ENCODE measurements at places on chromosomes 4 and X.

DNA sequence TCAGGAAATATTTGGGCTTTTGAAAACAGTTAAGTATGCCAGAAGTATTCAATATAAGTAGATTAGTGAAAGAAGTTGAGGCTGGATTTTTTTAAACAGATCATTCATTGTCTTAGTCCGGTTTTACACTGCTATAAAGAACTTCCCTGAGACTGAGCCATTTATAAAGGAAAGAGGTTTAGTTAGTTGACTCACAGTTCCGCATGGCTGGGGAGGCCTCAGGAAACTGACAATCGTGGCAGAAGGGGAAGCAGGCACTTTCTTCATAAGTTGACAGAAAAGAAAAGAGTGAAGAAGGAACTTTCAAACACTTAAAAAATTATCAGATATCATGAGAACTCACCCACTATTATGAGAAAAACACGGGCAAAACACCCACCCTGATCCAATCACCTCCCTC, 31.1 kb upstream of the CYLC1 start:
- no peak for DNase-seq

- no peak for DNase-seq
These were observed 940 bp upstream of the DCTD start for GRCh38 chr4:182918044-182918607.

GRCh38 chrX:154444755-154445246, 860 bp downstream of the FAM50A start:
- no peak for DNase-seq

DNA sequence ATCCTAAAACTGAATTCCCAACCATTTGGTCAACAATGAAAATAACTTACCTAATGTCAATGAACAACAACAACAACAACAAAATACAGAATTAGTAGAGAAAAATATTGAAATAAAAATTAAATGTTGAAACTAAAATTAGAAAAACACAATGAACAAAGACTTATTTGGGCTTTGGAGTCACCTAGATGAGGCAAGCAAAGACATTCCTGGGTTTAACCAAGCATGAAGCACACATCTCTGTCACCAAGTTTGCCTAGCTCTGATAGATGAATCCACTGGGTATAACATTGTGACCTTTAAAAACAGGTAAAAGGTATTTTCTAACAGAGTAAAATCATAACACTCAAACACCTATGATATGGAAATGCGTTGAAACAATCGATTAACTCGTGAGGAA, 13.2 kb upstream of the SYTL5 start:
- no peak for DNase-seq

DNA sequence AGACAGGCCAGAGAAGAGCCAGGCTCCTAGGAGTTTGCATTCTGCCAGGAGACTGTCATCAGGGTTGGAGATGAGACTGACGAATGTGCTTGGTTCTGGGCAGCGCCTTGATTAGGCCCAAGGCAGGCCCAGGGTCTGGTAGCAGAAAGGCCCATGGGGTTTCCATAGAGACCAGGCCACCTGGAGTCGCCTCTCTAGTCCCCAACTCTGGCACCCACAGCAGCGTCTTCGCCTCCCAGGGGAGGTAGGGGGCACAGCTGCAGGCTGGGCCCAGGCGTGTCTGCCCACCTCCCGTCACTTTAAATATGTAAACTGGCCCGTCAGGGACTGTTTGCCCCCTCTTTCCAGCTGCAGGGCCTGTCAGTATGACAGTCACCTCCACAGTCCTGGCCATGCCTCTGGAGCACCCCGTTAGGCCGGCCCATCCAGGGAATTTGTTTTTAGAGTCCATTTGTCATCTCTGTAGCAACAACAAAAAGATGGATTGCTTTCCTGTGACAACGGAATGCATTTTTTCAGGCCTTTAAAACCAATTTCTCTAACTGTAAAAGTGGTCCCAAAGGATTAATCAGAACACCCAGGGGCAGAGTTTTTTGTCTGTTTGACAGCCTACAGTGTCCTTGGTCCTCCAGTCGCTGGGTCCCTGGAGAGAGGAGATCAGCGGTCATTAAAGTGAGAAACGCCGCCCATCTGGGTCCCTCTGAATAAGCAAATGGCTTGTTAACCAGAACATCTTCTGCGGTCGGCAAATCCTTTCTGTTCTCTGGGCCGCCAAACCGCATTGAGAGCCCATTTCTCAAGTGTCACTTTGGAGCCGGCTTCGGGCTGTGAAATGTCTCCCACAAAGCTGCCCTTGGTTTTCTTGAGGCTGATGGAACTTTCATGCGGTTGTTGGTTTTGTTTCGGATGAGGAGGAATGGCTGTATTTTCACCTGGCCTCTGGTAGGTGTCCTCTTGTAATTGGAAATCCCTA, 153.0 kb upstream of the PSAPL1 start:
- DNase-seq, result no peak

- no peak for DNase-seq
These were observed 100.7 kb downstream of the SYNPO2 start for GRCh38 chr4:118989098-118990080.

- DNase-seq, result no peak
These were observed 73.8 kb downstream of the KIT start for GRCh38 chr4:54731552-54731951.

- DNase-seq, result no peak
These were observed 165.0 kb downstream of the AMELX start for GRCh38 chrX:11458170-11458569.

DNA sequence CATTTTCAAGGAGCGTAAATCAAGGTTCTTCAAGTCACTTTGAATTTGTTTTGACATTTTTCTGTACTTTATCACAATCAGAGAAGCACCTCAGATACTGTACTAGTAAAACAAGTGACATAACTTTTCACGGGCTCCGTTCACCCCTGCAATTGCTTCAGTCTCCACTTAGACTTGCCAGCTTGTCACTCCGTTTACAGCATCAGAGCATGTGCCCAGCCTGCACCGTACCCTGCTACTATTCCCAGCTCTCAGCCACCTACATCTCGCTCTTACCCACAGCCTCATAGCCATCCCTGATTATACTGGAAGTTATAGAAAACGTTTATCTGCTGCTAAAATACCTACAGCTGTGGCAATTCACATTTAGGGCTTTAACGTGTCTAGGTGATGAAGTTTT, 135.3 kb upstream of the TENM3 start:
- DNase-seq, result no peak

GRCh38 chr4:143435955-143436354, 77.5 kb upstream of the SMARCA5 start:
- no peak for DNase-seq

- DNase-seq, result peak; percentile 36
These were observed 69.5 kb downstream of the PDE5A start for GRCh38 chr4:119559044-119559647.

DNA sequence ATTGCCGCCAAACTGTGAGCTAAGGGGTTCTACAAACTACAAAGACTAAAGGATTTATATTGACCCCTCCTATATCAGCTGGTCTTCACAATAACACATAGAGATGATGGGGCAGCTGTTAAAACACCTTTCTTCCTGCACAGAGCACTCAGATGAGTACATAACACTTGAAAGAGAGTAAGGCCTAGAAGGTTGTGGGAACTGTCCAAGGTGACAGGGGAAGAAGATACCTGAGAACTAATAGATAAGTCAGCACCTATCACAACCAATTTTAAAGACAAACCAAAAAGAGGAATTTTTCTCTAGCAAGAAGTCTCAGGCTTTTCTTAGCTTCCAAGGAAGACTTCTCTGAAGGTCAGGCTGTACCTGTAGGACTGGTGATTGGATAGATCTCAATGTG, 19.1 kb upstream of the CXCL6 start:
- DNase-seq, result no peak

DNA sequence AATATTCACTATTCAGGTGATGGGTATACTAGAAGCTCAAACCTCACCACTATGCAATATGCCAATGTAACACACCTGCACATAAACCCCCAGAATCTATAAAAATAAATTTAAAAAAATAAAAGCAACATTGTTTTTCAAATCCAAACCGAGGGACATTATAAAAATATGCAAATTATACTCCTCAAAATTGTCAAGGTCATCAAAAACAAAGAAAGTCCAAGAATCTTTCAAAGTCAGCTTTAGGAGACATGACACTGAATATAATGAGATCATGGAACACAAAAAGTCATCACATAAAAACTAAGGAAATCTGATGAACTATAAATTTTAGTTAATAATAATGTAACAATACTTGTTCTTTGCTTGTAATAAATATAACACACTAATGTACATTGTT, 43.2 kb upstream of the AR start:
- no peak for DNase-seq

DNA sequence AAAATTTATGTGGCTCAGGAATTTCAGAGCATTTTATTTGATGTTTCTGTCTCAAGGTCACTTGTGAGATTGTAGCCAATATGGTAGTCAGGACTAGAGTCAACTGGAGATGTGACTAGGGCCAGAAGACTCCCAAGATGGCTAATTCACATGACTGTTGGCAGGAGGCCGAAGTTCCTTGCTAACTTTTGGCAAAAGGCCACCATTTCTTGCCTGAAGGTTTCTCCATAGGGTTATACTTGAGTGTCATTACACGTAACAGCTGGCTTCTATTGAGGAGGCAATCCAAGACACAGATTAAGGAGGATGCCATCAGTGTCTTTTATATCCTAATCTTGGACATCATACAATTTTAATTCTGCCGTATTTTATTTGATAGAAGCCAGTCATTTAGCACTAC, 162.3 kb upstream of the MAOA start:
- no peak for DNase-seq

DNA sequence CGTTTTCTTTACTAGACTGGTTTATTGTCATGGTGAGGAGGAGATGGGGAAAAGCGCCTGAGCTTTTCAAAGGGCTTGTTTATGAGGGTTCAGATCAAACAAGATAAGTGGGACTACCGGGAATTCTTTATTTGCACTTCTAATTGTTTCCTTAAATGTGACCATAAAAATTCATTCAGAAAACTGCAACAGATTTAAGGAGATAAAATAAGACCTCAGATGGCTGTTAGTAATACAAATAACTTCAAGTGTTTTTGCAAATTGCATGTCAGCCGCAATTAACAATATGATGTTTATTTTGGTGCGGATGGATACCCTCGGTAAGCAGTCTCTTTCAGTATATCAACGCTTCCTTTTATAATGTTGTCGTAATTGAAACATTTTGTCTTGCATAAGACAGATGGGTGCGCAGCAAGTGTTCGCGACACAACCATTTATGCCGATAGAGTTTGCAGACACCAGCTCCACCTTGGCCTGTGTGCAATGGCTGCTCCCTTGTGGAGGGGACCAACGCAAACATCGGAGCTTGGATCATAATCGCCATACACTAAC, 151.0 kb downstream of the C4orf33 start:
- no peak for DNase-seq

DNA sequence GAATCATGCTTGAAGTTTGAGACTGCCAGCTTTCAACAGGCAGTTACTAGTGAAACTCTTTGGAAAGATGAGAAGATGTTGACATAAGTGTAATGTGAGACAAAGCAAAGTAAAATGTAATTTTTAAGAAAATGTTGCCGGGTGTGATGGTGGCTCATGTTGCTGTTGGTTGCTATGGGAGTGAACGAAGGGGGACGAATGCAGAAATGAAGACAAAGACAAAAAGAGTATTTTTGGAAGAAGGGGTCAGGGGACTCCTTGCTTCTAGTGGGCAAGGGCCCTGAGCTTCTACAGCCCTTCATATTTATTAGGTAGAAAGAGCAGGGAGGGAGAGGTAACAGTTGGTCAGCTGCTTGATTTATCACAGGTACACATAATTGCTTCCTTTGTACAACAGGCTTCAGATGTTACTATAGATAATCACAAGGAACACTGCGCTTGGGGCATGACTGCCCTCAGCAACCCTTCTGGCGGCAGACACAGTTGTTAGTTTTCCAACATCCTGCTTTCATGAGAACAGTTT, 11.9 kb upstream of the UGDH start:
- no peak for DNase-seq

- DNase-seq, result no peak
These were observed 34.5 kb downstream of the UGT2B10 start for GRCh38 chr4:68850293-68850692.

DNA sequence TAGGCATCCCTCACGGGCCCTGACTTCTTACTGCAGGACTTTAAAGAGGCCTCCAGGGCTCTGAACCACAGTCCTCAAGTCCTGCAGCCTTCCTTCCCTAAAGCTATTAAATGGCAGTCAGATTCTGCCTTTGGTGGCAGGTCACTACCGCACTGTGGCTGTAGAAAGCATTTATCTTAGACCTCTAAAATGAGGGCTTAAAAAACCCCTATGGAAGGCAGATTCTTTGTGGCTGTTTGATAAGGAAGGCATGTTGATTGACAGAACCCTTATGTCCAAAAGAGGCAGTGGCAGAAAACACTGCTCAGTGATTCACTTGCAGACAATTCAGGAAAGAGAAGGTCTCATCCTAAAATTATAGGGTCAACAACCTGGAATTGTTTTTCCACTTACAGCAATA, 79.2 kb downstream of the FBXL5 start:
- DNase-seq, result no peak

GRCh38 chr4:87326460-87326859, 3.8 kb upstream of the HSD17B13 start:
- DNase-seq, result no peak

- DNase-seq, result no peak
These were observed 349.3 kb downstream of the FBXO8 start for GRCh38 chr4:173934201-173934600.

- DNase-seq, result no peak
These were observed 32.9 kb downstream of the PIGG start for GRCh38 chr4:531721-532565.

DNA sequence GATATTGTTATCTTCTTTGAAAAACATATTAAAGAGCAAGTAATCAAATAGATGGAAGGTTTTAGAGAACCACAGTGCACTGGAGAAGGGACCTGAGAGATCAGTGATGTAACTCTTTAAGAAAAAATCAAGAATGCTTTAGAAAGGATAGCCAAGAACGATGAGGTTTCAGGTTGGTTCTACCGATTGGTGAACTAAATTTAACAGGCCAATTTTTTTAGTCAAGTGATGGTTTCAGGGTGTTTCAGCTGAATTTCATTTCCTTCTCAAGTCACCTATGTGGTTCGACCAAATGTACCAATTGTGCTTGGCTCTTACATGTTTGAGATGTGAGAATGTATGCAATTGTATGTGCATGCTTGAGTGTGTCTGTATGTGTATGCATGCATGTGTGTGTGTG, 26.5 kb downstream of the HS3ST1 start:
- no peak for DNase-seq

- DNase-seq, result no peak
These were observed 512 bp upstream of the ANTXR2 start for GRCh38 chr4:80073473-80074008.

Measured in glomerular endothelial cell (primary cell).